Fibroblast of lung (primary cell): ENCODE measurements at places on chromosomes 12 and 14. TPM values are rescaled to one million over a fixed set of nuclear protein-coding genes. Genes with fewer than 3 reads are reported as not detected.

Gene TCP11L2
- polyA plus RNA-seq, result 9.9 and 23.6 TPM in 2 replicates

Gene LRRC43
- 0.61 and 0.71 TPM in 2 replicates for polyA plus RNA-seq

Gene ESPL1
- 1.4 and 5.8 TPM in 2 replicates for polyA plus RNA-seq

Gene AICDA
- polyA plus RNA-seq, result not detected in 2 replicates

Gene OTX2
- polyA plus RNA-seq, result 0.08 TPM in 1 of 2 replicates, not detected in the other

Gene SMOC1
- polyA plus RNA-seq, result 0.05 and 0.06 TPM in 2 replicates

Gene JPH4
- polyA plus RNA-seq, result not detected in 2 replicates

Gene TMEM30B
- polyA plus RNA-seq, result 0.22 and 0.52 TPM in 2 replicates

Gene NEK9
- 50.5 and 63.4 TPM in 2 replicates for polyA plus RNA-seq

Gene TMEM117
- polyA plus RNA-seq, result 4.8 and 7.8 TPM in 2 replicates

Gene LRRC23
- polyA plus RNA-seq, result 5.6 and 6.4 TPM in 2 replicates

Gene VCPKMT
- 5.2 and 5.3 TPM in 2 replicates for polyA plus RNA-seq

Gene SELPLG
- 3.0 and 5.3 TPM in 2 replicates for polyA plus RNA-seq

Gene STAC3
- polyA plus RNA-seq, result 0.18 and 0.33 TPM in 2 replicates

Gene PPM1H
- 0.57 and 0.95 TPM in 2 replicates for polyA plus RNA-seq

Gene RNASE7
- polyA plus RNA-seq, result not detected in 2 replicates

Gene FKBP11
- 20.8 and 48.8 TPM in 2 replicates for polyA plus RNA-seq

Gene CLEC2A
- polyA plus RNA-seq, result not detected in 2 replicates

Gene STXBP6
- polyA plus RNA-seq, result 17.8 and 39.0 TPM in 2 replicates

Gene GPR162
- polyA plus RNA-seq, result 3.3 and 5.6 TPM in 2 replicates

Gene RAB2B
- 17.6 and 27.8 TPM in 2 replicates for polyA plus RNA-seq

Gene PPP2R5C
- polyA plus RNA-seq, result 113 and 116 TPM in 2 replicates

Gene GUCY2C
- 0.02 TPM in 1 of 2 replicates, not detected in the other for polyA plus RNA-seq

Gene MAP1LC3B2
- polyA plus RNA-seq, result 0.85 and 1.2 TPM in 2 replicates

Gene KLRG1
- polyA plus RNA-seq, result 0.45 and 1.0 TPM in 2 replicates

Gene AGAP2
- polyA plus RNA-seq, result 0.02 and 0.05 TPM in 2 replicates

Gene PPM1A
- polyA plus RNA-seq, result 38.0 and 51.3 TPM in 2 replicates

Gene FAM222A
- 0.05 and 0.18 TPM in 2 replicates for polyA plus RNA-seq

Gene SAMD15
- 0.69 and 1.1 TPM in 2 replicates for polyA plus RNA-seq

Gene SLC2A3
- polyA plus RNA-seq, result 83.0 and 124 TPM in 2 replicates

Gene SRRM4
- polyA plus RNA-seq, result not detected in 2 replicates
